ENCODE measurements at places on chromosomes 2 and 18.

DNA sequence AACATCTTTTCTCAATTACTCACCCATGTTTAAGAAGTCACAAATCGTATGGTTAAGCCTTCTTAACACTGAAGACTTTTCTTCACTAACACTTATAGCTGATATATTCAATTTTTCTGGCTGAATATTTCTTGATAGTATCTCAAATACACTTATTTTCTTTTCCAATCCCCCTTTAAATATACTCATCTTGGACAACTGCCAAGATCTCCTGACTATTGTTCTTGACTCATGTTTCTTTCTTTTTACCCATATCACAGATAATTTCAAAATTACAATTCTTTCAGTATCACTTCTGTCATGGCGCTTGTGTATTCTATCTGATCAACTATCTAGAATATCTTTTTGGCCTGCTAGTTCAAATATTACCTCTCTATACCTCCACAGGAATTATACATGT is 954.3 kb upstream of the ACVR2A start:
- DNase-seq: no peak

- no peak for DNase-seq
Measured at GRCh38 chr18:74078257-74078656, 69.4 kb downstream of the FBXO15 start.

DNA sequence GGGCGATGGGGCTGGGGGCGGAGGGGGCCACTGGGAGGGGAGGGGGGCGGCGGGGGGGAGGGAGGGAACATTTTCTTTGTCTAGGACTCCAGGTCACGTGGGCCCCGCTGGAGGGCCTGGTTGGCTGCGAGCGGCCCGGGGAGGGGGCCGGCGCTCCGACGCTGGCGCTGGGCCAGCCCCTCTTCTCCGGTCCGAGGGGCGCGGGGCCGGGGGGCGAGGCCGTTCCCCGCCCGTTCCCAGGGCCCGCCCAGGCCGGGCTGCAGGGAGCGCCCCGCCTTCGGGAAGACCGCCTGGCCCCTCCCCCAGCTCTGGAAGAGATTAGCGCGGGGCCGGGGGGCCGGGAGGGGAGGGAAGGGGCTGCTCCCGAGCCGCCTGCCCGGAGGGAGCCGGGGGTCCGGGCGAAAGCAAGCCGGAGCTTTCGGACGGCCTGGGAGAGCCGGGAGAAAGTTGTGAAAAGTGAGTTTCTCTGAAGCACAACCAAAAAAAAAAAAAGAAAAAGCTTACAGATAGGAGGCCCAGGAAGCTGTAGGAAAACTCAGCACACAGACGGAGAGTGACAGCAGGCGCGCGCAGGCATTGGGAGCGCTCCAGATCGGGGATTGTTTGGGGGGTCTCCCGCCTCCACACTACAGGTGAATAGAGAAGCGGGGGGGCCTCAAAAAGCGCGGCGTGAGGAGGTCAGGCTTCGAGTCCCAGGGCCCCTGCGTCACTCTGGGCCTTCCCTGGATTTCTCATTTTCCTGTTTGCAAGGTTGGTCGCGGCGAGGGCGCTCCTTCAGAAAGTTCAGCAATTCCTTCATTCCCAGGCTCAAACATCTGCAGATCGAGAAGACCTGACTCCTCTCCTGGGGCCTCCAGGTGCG is 84.1 kb upstream of the POMC start:
- peak; percentile 92 for DNase-seq

- no peak for DNase-seq
Measured at GRCh38 chr2:68827666-68828065, 43.5 kb downstream of the BMP10 start.

GRCh38 chr18:658001-658946 is 821 bp downstream of the TYMS start:
- peak; percentile 96 for DNase-seq

GRCh38 chr2:86557836-86558235 is 5.4 kb downstream of the CHMP3 start:
- no peak for DNase-seq

DNA sequence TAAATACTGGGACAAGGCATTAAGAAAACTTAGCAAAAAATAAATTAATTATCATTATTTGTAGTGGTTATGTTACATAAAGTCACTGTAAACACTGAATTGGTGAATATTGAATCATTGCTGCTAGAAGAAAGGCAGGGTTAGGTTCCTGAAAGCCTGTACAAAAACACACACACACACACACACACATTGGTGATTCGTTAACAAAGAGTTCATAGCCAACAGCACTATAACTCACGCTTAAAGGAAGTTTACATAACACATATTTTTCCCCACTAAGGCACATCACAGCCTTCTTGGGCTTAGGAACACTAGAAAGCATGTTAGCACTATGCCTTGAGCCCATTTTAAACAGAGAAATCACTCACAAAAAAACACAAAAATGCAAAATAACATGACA is 690.0 kb upstream of the PIK3C3 start:
- no peak for DNase-seq

DNA sequence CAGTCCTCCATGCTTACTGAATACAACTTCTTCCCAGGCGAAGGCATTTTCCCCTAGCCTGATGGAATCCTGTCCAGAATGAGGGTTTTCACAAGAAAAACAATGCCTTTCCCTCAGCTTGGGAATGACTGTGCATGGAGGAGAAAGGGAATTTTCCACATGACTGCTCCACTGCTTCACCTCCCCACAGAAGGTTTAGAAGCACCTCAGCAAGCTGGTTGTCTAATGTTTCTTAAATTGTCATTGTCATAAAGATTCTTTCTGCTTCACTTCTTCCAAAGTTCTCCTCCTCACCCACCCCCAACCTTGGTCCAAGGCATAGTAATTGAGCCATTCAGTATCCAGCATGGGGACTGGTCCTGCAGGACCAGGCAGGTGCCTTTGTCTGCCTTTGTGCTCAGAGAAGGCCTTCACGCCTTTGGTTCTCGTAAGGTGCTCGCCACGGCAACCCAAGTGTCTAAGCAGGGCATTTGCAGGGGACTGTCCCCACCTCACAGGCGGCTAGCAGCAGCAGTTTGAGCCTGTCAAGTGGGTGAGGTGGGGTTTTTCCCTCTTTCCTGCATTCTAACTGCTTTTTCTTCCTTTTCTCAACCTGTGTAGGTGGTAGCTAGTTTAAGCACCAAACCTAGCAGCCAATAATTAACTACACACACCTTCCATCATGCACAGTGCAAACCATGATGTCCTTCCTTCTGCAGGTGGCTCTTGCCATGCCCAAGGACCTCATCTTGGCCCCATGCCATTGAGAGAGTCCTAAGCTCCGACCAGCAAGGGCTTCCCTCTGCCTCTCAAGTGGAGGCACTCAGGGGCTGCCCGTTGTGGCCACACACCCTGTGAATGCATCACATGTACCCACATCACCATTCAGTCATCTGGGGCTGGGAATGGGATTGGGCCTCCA is 65.7 kb upstream of the BCL2L11 start:
- no peak for DNase-seq

DNA sequence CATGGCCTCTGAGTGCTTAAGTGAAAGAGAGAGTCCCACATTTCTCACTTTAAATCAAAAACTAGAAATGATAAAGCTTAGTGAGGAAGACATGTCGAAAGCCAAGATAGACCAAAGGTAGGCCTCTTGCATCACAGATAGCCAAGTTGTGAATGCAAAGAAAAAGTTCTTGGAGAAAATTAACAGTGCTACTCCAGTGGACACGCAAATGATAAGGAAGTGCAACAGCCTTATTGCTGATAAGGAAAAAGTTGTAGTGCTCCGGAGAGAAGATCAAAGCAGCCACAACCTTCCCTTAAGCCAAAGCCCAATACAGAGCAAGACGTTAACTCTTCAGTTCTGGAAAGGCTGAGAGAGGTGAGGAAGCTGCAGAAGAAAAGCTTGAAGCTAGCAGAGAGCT is 32.1 kb downstream of the PSMD1 start:
- no peak for DNase-seq

DNA sequence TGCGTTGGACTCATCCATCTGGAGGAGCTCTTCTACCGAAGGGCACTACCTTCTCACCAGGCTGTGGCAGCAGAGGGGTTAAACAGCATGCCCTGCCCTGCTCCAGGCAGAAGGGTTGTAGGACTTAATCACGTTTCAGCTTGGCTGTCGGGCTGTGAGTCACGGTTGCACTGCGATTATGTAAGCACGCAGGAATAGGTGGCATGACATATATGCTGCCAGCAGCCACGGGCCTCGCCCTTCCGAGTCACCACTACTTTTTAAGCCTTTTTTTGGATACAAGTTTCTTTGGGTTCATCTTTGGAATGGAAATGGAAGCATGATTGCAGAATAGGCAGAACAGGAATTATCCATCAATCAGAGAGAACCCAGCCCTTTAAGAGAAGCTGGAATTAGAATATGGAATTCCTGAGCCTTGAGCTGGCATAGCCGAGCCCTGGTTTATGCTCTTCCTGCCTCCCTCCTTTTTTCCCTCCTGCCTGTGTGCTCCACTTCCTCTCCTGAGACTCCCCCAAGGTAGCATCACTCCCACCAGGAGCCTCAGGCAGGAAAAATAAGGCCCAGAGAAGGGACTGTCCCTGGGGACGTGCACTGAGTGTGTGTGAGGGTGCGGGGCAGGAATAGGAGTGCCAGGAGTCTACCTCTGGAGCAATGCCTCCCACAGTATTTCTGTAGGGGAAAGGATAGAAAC is 86.8 kb downstream of the SEMA4F start:
- peak; percentile 64 for DNase-seq

DNA sequence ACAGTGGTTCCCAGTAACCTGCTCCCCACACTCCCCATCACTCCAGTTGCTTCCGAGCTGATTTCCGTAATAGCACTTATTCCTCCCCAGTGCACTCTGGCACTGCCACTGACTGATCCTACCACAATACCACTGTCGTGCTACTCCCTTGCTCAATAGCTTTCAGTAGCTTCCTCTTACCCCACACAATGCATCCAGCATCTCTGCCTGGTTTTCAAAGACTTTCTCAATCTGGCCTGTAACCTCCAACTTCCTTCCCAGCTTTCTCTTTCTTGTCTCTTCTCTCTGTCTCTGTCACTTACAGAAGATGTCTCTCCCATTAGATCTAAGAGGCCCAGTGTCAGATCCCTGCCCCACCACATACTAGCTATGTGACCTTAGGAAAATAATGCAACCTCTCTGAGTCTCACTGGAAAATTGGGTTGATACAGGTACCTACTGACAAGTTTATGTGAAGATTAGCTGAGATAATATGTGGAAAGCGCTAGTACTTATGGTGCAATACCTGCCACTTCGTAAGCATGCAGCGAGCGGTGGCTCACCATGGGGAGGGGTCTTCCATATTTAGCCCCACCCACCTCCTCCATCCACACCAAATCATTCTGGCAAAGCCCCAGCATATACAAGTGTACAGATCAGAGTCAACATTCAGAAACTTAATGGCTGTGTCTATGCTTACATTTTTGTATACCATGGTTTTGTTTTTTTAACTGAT is 36.7 kb downstream of the SFXN5 start:
- no peak for DNase-seq

- DNase-seq: no peak
Measured at GRCh38 chr2:170031288-170031687, 146.7 kb upstream of the MYO3B start.

- no peak for DNase-seq
Measured at GRCh38 chr2:205655779-205656456, 26.4 kb upstream of the NRP2 start.

DNA sequence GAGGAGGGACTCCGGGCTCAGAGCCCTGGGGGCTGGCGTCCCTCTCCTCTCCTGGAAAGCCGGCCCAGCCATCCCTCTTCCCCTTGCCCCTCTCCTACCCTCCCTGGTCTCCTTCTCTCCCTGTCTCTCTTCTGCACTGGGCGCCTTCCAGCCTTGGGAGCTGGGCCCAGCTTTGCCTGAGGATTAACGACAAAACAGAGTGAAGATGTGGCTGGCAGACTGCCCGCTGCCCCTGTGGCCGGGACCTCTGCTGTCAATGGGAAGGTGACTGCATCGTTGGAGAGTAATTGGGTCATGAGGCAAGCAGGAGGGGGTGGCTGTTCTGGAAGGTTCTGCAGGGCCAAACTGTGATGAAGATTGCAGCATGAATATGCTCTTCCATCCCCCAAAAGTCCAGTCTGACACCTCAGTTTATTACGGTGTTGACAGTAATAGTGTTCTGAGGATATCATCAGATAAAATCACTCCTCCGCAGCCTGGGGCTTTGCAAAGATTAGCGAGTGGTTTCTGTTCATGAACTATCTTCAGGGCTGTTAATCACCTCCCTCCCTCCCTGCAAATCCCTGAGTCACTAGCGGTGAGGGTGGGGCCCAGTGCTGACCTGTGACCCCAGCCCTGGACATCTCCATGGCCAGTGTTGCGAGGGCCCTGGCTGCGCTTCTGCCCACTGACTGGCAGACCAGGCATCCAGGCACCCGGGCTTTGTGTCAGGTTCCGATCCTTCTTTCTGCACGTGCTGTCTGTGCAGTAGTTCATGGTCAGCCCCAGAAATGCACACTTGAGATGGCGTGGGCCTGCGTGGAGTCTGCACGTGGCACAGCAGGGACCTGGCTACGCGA is 23.0 kb downstream of the RTP5 start:
- DNase-seq: peak; percentile 78

- no peak for DNase-seq
Measured at GRCh38 chr2:17877811-17878280, 621 bp upstream of the KCNS3 start.

DNA sequence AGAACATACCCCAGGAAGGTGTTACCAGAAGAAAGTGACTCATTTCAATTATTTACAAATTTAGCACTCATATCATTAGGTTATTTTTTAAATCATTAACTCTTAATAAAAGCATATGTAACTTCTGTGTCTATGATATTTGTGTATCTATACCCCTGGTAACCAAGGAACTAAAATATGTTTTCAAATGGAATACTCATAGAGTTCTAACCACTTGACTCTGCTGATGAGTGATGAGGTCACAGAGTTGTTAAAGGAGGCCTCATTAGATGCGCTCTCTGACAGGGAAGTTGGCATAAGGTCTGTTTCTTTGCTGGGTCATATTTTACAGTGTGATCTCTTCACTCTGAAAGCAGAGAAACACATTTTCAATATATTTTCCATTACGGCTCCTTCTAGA is 73.4 kb downstream of the CCDC150 start:
- DNase-seq: no peak

GRCh38 chr18:24031916-24032315 is 17.4 kb downstream of the TTC39C start:
- DNase-seq: peak; percentile 71

DNA sequence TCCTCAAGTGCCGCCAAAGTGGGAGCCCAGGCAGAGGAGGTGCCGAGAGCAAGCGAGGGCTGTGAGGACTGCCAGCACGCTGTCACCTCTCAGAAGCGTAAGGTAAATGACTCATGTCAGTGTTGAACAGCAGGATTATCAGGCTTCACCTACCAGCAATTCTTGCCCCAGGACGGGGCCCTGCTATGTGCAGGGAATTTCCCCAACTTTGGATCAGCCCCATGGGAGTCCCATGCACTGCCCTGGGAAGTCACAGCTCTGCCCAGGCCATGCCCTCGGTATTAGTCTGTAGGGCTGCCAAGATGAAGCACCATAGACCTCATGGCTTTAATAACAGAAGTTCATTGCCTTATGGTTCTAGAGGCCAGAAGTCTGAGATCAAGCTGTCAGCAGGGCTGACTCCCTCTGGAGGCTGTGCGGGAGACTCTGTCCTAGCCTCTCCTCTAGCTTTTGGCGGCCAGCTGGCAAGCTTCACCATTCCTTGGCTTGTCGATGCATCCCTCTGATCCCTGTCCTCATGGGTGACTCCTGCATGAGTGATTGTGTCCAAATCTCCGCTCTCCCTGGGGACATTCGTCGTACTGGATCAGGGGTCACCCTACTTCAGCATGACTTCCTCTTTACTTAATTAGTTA is 55.9 kb downstream of the TRPM8 start:
- no peak for DNase-seq

- DNase-seq: no peak
Measured at GRCh38 chr18:35005963-35006577, 35.1 kb upstream of the MAPRE2 start.

GRCh38 chr2:178700136-178700535 is 107.1 kb downstream of the TTN start:
- DNase-seq: no peak

GRCh38 chr2:240573071-240573515 is 4.8 kb downstream of the RNPEPL1 start:
- DNase-seq: no peak
